ENCODE measurements at places on chromosomes 6 and 20.

DNA sequence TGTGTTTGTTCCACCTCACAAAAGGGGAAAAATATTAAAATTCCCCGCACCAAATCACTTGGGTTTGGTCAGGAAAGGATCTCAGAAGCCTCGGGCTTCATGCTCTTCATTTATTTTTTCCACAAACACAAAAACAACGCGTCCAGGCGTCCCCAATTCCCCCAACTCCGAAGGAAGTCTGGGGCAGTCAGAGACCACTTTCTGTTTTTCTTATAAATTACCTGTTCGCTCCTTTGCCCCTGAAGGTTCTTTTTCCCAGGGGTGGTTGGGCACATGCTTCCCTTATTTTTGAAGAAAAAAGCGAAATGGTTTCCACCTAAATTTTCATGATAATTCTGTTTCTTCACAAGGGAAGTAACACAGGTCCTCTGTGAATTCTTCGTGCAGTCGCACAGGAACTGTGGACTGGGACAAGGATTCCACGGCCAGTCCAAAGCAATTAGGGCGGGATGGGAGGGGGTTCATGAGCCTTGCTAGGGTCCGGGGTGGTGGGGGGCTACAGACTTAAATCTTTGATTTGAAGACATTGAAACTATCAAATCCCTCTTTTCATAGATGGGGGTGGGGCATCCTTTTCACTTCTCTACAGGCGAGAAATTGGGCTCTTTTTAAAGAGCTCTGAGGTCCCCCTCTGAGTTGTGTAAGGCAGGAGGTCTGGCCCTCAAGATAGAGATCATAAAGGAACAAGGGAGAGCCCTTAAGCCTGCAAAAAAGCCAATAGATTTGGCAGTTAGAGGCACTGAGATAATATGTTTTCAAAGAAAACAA, 30.5 kb upstream of the HFE start:
- peak; percentile 7 for DNase-seq

DNA sequence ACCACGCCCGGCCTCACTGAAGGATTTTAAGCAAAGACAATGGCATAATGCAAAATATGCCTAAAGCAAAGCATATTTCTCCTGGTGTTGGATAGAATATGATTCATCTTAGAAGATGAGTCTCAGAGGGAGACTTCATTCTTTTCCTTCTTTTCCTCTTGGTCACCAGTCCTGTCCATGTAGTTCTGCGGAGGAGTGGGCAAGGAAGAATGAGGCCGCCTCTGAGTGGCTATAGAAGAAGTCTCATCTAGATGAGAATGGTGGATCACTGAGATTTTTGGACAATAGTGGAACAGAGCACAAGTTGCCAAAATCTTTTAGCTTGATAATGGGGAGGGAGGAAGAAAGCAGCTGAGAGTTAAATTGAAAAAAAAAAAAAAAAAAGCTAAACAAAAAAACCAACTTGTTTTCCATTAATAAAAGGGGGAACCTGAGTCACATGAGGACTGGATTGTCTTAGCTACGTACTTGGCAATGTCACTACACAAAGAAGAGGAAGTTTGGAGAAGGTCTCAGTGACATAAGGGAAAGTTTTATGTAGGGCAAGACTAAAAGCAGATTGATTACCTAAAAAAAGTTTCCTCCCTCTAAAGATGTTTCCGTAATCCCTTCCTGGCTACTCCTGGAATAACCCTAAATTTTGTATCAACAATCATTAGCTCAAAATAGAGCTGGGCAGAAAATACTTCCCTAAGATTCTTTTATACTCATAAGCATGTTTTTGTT, 6.0 kb downstream of the CD83 start:
- DNase-seq = peak; percentile 95

DNA sequence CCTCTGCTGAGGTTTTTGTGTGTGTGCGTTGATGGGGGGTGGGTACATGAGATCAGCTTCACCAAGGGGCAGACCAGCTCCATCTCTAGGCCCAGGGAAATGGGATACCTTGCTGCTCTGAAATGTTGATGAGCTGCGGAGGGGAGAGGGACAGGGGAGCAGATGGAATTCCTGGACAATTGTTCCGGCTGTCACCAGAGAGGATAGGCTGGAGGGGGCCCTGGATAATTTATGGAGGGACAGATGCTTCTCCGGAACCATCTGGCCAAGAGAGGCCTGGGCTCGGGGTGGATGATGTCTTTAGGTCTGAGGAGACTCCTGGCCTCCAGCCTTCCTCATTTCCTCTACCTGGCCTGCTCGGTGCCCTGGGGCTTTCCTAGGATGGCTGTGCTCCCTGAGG, 1.9 kb upstream of the TJAP1 start:
- DNase-seq = no peak

GRCh38 chr20:16107172-16107870, 465.9 kb downstream of the KIF16B start:
- DNase-seq = no peak

- DNase-seq = no peak
Measured at GRCh38 chr6:167129562-167129961, 6.7 kb downstream of the CCR6 start.

GRCh38 chr20:50281831-50282591, 91.4 kb downstream of the CEBPB start:
- DNase-seq = peak; percentile 34

DNA sequence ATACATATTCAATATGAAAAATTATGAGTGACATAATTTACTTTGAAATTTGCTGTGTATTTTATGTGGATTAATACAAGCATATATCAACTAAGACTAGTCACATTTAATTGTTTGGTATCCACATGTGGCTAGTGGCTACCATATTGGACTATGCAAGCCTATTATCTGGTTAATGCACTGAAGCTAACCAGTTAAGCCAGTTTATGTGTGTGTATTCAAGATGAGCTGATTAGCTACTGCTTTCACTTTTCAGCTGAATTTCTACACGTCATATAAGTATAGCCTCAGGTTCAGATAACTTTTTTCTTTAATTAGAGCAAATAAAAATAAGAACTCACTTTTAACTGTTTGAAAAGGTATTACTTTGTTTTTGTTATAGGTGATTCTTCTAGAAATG, 903.7 kb downstream of the TFAP2A start:
- no peak for DNase-seq

DNA sequence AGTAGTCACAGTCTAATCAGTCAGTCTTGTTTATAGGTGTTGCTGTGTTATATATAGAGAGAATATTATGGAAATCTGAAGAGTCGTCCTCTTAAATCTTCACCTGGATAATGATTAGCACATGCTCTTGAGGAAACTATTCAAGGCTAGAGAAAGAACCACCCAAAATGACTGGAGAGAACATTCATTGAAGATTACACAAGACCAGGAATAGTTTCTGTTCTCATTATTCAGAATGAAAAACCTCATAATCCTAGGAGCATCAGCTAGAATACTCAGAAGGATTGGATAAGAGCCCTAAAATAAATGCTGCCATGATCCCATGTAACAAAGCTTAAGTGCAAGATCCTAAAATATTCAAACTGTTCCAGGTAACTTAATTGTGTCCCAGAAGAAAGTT, 278.2 kb upstream of the PREP start:
- DNase-seq = no peak

GRCh38 chr20:63249891-63250290, 4.4 kb downstream of the NKAIN4 start:
- DNase-seq = no peak

Data from CD14-positive monocyte (primary cell).